ENCODE measurements at places on chromosomes 11 and 22. TPM values are rescaled to one million over a fixed set of nuclear protein-coding genes. Genes with fewer than 3 reads are reported as not detected.

Gene MCHR1
- 0.32 TPM for total RNA-seq

Gene OR5B21
- total RNA-seq = not detected

Gene SLC6A5
- not detected for total RNA-seq

Gene DENND6B
- total RNA-seq = 2.3 TPM

Gene CD3G
- not detected for total RNA-seq

Gene FXYD6
- not detected for total RNA-seq

- DNase-seq = peak; percentile 34
These were observed 679.9 kb upstream of the CCDC179 start for GRCh38 chr11:23540101-23540561.

- no peak for DNase-seq
These were observed 29.2 kb upstream of the MUC5AC start for GRCh38 chr11:1128311-1129142.

GRCh38 chr11:64096835-64097234 is 61.1 kb downstream of the FLRT1 start:
- no peak for DNase-seq

- peak; percentile 81 for DNase-seq
These were observed 2.2 kb upstream of the TUT1 start for GRCh38 chr11:62593434-62594044.

DNA sequence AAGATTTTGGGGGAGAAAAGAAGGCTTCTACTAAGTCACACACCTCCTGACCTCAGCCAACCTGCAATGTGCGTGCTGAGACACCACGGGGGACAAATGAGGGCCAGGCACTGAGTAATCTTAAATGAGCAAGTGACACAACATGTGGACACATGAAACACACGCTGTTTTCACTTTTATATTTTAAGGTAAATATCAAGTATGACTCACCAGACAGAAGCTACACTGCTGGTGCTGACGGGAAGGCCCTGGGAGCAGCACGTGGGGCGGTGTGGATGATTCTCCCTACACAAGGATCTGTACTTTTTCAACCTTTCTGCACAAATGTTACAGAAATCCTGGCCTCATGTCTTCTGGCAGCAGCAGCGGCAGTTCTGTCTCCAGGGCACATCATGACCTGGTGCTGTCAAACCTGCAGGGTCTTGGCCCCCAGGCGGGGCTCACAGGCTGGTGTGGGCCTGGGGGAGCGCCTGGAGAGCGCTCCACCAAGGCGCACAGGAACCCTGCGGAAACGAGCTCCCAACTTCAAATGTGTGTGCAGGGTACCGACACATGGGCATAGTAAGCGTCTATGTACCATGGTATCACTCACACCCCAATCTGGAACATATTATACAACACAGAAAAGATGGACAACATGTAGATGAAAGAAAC is 61.7 kb downstream of the DGCR2 start:
- peak; percentile 79 for DNase-seq

DNA sequence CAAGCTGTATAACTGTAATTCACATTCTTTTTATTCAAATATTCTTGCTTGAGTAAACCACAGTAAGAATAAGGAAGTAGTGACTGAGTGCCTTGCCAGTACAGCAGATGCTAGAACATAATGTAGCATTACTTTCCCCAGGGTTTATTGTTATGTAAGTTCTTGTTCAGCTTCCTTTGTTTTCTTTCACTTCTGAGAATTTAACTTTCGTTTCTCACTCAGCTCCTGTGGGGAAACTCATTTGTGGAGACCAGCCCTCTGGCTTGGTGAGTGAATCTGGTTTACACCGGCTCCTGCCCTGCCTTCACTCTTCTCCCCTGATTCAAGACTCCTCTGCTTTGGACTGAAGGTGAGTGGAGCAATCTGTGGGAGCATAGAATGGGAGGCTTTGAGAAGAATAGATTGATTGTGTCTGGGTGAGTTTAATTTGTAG is at the start of gene TRIM22:
Gene TRIM22, plus strand, starts transcription at position 240 of the 433 bp plus-strand sequence. CDS start 6,443 bp downstream, outside the sequence.
- DNase-seq = peak; percentile 85

- peak; percentile 78 for DNase-seq
These were observed 19.2 kb downstream of the CELF1 start for GRCh38 chr11:47533690-47534151.

- no peak for DNase-seq
These were observed 247.8 kb upstream of the B3GAT1 start for GRCh38 chr11:134659882-134660281.

- DNase-seq = no peak
These were observed 5.4 kb upstream of the VPS51 start for GRCh38 chr11:65090628-65091027.

GRCh38 chr11:121494355-121495099 is 41.8 kb upstream of the SORL1-AS1 start:
- DNase-seq = no peak

GRCh38 chr11:66862559-66863037 is 5.7 kb downstream of the LRFN4 start:
- DNase-seq = no peak

- peak; percentile 57 for DNase-seq
These were observed 76.0 kb downstream of the MRTFA start for GRCh38 chr22:40560551-40560950.

GRCh38 chr11:18479063-18479462 is 23.4 kb downstream of the LDHAL6A start:
- no peak for DNase-seq

- DNase-seq = no peak
These were observed 75.8 kb downstream of the ARHGAP8 start for GRCh38 chr22:44828193-44828592.

Data from fibroblast of villous mesenchyme (primary cell).